ENCODE measurements at places on chromosomes 2 and 18.

GRCh38 chr2:161947406-161947805 lies 126.6 kb downstream of the DPP4 start:
- DNase-seq = no peak

DNA sequence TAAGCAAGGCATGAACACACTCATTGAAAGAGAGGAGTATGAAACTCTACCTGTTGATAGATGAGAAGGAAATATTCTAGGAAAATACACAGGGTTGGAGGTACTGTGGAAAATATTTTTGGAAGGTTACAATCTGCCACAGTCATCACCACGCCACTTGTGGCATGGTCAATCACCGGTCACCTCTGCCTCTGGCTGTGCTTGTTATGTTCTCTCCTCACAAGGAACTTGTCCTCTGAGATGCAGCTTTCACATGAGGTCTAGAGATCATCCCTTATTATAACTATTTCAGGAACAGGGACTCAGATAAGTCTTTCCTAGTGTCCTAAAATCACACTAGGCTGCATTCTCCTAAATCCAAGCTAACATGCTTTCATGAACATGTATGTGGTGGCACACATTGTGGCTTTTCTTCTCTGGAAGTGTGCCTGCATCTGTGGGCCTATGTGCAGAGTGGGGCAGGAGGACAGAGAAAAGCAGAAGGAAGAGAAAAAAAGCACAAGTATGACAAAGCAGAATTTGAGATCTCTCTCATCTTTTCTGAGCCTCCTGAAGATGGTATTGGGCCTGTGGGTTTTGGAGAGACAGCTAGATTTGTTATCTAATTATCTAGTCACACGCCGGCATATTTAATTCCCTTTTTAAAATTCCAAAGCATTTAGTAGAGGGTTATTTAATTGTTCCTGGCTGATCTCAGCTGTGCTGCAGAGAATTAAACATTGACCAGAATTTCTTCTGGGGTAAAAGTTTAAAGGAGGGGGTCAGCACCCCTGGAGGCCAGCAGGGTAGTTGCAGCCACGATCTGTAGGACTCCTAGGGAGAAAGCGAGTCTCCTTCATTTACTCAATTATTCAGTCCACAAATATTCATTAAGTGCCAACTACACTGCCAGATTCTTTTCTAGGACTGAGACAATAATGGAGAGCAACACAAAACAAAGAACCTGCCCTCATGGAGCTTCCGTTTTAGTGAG lies 294.6 kb downstream of the RDH14 start:
- DNase-seq = no peak

GRCh38 chr2:225052703-225053102 lies 10.4 kb upstream of the DOCK10 start:
- DNase-seq = no peak

GRCh38 chr2:204900910-204901309 lies 355.6 kb downstream of the PARD3B start:
- DNase-seq = no peak

DNA sequence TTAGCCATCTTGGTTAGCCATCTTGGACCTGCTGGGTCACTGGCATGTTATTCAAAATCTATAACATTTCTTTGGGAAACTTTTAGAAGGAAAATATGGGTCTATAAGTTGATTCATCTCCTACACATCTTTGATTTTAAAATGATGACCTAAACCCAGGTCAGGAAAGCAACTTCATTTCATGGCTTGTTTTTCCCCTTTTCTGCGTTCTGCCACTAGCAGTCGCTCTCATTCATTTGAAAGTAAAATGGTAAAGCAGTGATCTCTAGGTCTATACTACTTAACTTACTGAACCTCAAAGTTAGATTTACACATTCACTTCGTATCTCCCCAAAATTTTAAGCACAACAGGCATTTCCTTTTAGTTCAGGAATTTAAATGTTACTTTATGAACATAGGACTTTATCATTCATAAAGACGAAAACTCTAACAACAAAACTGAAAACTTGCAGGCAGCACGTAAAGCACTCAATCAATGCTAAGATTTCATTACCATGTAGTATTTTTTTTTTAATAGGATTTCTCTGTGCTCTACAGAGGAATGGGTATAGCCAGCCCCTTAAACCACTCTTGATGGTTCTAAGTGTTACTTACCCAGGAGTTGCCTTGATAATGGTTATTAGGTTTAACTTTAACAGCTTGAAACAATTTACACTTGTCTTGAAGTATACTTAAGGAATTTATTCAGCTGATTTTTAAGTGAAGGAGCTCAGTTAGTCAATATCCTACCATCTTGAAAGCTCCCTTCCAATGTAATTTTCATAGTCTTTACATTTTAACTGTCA lies 62.5 kb downstream of the GORASP2 start:
- DNase-seq = no peak

DNA sequence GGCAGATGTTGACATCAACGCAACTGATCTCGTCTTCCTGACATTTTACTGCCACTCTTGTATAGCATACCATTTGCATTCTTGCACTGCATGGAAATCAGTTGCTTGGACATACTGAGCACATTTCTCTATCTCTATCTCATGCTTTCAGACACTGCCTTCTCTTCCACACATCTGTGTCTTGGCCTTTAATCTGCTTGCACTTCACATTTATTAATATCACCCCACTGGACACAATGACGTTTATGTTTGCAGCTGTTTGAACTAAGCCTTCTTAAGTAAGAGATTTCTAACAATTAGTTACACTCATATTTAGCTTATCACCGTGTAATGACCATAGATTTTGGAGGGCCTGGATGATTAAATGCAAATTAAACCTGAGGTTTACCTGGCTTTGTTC lies 229.8 kb upstream of the CDH19 start:
- DNase-seq = no peak

Measured in caudate nucleus (tissue), 63 donors.